NCI-H774 (cell line): ENCODE measurements at places on chromosomes 4 and X.

- DNase-seq: no peak
Observed at GRCh38 chr4:138310498-138310897, 68.3 kb upstream of the SLC7A11 start.

- DNase-seq: no peak
Observed at GRCh38 chrX:75623535-75623934, 100.7 kb upstream of the ZDHHC15 start.

DNA sequence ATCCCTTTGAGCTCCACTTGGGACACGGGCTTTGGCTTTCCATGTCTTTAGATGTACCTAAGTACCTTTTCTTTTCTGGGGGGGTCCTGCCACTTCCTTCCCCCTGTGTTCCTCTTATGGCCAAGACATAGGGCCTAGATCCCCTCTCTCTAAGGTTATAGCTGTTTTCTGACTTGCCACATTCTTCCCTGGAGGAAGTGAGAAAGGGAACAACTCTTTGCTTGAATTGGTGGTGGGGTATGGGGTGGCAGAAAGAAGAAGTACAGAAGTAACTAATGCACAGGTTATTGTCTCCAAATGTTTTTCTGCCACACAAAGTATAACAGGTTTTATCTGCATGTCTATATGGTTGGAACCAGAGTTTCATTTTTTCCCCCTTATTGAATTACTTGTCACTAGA is 29.7 kb upstream of the DIPK2B start:
- no peak for DNase-seq

DNA sequence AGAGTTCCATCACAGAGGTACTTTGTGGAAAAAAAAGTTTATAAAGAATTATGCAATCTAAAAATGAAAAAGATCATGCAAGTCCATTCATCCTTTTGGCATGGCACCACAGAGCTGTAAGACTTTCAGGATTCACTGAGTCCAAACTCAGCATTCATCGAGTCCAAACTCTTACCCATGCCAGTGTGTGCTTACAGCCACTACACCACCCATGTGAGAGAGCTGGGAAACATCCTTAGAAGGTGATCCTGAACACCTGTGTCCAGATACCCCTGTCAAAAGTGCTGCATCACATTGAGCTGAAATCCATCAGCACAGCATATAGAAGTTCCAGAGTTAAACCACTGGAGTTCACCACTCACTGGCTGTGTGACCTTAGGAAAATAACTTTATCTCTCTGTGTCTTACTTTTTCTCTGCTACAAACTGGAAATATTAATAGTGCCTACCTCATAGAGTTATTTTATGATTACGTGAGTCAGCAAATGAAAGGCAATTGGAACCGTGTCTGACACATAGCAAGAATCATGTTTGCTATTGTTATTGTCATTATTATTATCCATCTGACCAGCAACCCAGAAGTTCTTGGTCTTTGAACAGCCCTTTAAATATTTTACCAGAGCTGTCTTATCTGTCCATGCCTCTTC is 115.0 kb upstream of the FTHL17 start:
- no peak for DNase-seq

- DNase-seq: no peak
Observed at GRCh38 chr4:164779811-164780216, 25.9 kb downstream of the SMIM31 start.

DNA sequence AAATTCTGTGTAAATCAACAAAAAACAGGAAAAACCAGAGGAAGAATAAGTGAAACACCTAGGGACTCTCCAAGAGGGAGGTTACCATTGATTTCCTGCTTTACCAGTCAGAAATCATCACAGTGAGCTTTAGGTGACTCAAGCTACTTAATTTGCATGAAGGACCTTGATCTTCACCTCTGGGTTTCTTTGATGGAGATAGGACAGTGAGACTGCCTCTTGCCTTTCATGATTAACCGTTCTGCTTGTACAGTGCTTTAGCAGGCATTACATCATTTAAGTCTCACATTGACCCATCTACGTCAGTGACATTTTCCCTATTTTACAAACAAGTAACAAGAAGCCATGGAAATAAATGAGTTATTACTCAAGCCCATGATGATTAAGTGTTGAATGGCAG is 3.4 kb upstream of the GK start:
- no peak for DNase-seq
